Activated CD4-positive, alpha-beta T cell treated with anti-CD3 and anti-CD28 coated beads for 24 hours (primary cell): ENCODE measurements at places on chromosomes 12 and 14.

- DNase-seq, result no peak
Observed at GRCh38 chr12:84920331-84920730, 7.7 kb upstream of the SLC6A15 start.

DNA sequence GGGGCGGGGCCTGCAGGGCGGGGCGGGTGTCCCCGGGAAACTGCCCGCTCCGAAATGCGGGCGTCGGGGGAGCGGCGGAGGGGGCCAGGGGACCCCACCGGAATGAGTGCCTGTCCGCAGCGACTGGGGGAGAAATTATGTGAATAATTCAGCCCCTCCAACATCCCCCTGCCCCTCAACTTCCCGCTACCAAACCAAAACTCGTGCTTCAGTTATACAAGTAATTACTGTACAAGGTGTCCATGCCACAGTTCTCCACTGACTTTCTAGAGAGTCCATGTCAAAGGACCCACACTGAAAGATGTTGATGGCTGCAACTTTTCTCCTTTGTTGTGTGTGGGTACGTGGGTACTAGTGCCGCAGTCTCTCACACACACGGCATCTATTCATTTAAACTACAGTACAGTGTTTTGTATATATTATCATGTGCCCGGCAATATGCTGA, 414 bp upstream of the CDK17 start:
- no peak for DNase-seq

DNA sequence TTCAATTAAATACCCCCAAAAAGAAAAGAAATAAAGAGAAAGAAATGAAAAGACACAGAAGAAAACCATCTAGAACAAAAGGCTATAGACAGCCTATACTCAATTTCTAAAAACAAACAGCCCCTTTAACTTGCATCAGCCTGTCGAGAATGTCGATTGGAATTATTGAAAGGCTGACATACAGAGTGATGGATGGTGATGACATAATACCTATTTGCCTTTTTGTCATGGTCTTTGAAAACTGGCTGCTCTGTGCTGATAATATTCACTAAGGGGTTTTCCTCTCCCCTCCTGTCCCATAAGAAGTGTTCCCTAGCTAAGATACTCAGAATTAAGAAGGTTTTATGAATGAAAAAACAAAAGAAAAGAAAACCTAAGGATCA, 393.7 kb downstream of the SOX5 start:
- no peak for DNase-seq

- no peak for DNase-seq
Observed at GRCh38 chr12:106445959-106446358, 88.4 kb downstream of the POLR3B start.

- no peak for DNase-seq
Observed at GRCh38 chr12:113097716-113098440, 37.7 kb downstream of the RASAL1 start.

GRCh38 chr14:90698379-90698869, 117.8 kb downstream of the TTC7B start:
- no peak for DNase-seq

DNA sequence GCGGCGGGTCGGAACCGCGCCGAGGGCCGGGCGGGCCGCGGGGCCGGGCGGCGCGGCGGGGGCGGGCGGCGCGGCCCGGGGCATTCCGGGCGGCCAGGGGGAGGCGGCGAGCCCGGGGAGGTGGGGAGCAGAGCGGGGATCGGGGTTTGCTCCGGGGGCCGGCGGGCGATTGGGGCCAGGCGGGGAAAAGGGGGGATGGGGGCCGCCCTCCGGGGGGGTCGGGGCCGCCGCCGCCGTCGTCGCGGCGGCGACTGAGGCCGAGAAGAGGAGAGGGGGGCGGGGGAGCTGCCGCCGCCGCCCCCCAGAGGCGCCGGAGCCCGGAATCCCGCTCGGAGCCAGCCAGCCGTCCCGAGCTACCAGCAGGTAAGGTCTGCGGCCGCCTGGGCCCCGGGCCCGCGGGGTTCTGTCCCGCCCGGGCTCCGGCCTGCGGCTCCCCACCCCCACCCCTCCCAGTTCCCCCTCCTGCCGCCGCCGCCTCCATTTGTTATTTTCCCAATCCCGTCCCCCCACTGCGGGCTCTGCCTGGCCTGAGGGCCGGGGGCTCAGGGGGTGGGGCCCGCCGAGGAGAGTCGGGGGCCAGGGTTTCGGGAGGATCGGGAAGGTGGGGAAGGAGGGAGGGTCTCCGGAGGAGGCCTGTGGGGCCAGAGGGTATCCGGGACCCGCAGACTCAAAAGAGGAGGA, 403 bp downstream of the ATN1 start:
- no peak for DNase-seq

DNA sequence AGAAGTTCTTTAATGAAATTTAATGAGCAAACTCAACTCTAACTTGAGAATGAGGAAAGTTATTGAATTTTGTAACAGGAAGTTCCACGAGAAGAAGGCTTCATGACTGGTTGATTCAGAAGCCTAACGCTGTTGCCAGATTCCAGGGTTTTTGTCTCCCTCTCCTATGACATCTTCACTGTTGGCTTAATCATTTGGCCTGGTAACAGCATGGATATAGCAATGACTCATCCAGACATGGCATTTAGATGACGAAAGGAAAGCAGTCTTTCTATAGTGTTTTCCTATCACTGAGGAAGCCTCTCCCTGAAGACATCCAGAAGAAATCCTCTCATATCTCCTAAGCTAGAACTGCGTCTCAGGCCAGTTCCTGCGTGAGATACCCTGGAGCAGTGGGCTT, 9.4 kb upstream of the KCNA1 start:
- no peak for DNase-seq

- no peak for DNase-seq
Observed at GRCh38 chr14:54211551-54212308, 185.1 kb upstream of the CDKN3 start.

DNA sequence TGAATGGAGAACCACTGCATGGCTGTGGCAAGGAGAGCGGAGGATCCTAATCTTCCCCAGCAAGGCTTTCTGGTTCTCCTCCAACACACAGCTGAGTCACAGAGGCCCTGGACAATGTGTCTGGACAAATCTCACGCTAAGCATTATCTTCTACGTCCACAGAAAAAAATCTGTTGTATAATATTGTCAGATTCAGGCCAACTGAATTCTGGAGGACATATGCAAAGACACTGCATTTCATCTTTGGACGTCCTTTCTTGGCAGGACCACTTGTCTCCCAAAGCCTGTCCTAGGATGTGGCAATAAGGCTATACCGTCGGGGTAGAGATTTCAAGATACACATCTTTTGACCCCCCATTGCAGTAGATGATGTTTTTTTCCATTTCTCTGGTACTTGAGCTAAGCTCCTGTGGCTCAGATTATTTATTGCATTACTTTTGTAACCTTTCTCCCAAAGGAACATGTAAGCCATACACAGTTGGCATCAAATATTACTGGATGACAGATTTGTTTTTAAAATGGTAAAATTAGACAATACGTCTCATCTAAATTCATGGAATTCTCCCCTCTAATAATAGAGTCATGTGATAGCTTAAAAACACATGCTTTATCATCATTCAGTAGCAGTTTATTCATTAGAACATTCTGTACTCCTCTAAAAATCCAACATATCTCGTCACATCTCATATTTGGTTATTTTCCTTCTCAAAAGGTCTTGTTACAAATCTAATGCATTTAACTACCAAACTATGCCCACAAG, 19.4 kb downstream of the LMO3 start:
- DNase-seq, result no peak

DNA sequence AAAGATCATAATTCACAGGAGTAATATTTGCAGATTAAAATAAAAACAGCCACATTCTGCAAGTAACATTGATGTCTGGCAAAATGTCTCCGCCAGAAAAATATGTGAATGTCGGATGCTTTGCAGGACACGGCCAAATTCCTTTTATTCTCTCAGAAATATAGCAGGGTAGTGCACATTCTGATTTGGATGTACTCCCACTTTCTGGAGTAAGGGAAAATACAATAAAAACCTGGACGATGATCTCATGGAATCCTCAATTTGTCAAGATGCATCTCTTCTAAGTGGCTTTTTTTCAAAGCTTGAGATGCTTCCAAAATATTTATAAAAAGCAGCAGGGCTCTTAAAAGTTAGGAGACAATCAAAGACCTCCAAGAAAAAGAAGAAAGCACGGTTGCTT, 133.3 kb downstream of the TBX5 start:
- no peak for DNase-seq

GRCh38 chr14:104286086-104286485, 147.7 kb downstream of the KIF26A start:
- DNase-seq, result no peak

- no peak for DNase-seq
Observed at GRCh38 chr14:79242666-79243065, 968.6 kb downstream of the DIO2 start.

GRCh38 chr14:75667099-75667765, 6.2 kb downstream of the TTLL5 start:
- no peak for DNase-seq

GRCh38 chr12:18158774-18159557, 69.0 kb upstream of the RERGL start:
- no peak for DNase-seq

DNA sequence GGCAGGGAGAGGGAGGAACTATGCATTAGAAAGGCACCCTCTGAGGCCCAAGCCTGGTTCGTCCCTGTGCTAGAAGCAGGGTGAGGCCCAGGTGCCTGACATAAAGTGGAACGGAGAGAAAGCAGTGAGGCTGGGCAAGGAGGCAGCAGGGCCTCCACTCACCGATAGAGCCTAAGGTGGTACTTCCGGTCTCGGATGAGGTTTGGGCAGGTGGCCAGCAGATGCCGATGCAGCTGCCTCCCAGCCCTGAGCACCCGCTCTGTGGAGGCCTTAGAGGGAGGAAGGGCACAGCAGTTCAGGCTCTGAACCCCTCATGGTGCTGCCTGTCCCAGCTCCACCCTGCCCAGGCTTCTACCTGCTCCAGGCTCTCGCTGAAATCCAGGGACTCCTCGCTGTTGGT, 7.1 kb downstream of the RAPGEF3 start:
- DNase-seq, result no peak

DNA sequence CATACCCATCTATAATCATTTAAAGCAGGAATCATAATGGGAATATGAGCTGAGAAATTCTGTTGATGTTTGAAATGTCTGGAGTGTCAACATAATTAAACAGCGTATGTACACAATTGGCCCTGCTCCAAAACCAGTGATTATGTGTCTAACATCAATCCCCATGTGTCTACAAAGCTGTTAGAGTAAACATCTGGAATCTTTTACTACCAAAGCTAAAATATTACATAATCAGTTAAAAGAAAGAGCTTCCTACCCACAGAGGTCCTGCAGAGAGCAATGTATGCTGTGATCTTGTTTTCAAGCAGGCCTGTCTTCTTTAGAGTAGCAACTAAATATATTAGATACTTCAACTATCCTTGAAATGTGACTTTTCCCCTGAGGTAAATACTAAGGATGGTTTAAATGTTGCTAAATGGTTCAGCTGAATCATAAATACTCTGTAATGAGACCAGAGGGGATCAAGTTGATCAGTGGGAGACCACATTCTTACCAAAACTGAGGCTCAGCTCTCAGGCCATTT, 74.3 kb downstream of the RASSF8 start:
- DNase-seq, result no peak

DNA sequence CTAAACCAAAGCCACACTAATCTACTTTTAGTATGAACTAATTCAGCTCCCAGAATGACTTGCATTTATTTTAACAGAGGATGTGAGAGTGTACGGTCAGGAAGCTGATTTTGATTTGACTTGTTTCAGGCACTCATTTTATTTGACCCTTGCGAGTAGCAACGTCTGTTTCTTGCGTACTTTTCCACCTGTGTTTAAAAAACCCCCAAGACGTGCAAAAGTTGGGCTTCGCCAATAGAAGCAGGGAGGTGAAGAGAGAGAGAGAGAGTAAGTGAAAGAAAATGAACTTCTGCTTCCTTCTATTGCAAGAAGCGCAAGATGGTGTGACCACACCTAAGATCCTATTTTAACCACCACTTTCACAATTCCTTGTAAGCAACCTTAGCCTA, 6.7 kb upstream of the SLC15A4 start:
- DNase-seq, result no peak

GRCh38 chr14:20714593-20715250, 26.2 kb downstream of the ANG start:
- DNase-seq, result no peak

DNA sequence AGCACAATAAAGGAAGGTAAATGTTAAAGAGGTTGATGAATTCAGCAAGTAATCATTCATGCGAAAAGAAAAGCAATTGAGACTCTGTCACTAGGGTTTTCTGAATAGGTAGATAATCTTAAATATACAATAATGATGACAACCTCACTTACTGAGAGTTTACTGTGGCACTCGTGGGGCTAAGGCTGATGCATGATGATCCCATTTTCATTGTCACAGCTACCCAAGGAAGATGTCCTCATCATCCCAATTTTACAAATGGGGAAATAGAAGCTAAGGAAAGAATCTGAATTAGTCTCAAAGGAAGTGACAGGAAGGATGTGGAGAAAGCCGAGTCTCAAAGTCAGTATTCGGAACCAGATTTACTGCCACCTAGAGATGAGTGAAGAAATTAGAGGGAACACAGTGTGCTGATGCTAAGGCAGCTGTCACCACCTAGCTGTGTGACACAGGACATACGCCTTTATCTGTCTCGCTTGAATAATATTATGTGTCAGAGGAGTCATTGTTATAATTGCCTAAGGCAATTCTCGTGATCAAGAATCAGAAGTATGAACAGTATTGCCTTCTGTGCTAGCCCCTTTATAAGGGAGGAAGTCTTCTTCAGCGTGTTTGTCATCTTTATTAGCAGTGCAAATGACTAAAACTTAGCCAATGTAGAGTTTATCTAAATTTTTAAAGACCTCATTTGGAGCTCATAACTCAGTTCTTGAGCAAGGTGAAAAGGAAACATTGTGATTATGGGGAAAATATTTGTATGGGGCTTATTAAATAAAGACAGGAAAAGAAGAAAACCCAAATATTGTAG, 63.2 kb downstream of the ERGIC2 start:
- DNase-seq, result no peak

- DNase-seq, result no peak
Observed at GRCh38 chr12:6941267-6941666, 2.3 kb upstream of the RNU7-1 start.

GRCh38 chr14:96421236-96421635, 29.3 kb downstream of the AK7 start:
- no peak for DNase-seq

DNA sequence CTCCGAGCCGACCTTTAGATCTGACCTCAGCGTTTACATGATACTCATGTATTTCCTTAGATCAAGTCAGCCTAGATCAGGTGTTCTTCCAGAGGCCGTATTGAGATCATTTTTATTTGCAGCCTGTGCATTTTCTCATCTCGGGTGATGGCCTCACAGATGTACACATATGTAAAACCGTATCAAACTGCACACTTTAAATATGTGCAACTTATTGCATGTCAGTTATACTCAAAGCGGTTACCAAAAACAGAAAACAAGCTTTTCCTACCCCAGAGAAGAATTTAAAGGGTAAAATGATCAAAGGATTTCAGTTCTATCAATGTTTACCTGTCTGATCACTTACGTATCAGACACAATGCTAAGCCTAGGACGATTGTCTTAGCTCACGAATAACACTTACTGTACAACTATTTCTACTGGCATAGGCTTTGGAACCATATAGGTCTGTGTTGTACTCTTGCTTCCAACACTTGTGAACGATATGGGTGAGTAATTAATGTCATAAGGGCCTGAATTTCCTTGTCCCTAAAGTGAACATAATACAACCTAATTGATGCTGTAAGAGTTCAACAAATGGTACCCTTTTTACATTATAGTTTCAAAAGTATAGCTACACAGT, 628 bp upstream of the LLPH start:
- DNase-seq, result no peak
